ENCODE measurements at places on chromosomes 11 and 22.

DNA sequence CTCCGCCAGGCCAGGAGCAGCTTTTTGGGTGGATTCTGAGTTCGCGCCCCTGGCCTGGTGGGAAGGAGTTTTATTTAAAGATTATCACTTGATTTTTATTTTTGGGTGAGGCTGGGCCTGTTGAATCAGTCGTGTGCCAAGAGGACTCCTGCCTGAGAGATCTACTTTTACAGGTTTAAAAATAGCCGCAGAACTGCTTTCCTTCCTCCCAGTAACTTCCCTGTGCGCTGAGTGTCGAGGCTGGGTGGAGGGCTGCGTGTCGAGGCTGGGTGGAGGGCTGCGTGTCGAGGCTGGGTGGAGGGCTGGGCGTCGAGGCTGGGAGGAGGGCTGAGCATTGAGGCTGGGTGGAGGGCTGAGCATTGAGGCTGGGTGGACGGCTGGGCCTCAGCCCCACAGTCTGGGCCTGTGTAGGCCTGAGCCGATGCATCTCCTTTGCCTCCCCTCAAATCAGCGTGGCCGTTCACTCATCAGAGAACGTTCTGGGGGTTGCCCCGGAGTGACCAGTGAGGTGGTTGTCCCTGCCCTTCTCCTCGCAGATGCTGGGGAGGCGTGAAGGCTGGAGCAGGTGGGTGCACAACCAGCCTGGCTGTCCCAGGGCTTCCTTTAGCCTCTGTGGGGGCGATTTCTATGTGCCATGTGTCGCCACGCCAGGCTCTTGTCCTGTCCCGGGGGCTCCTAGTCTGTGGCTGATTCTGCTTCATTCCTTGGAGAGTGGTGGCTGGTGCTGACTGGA is 30.1 kb downstream of the GRAMD4 start:
- no peak for DNase-seq

DNA sequence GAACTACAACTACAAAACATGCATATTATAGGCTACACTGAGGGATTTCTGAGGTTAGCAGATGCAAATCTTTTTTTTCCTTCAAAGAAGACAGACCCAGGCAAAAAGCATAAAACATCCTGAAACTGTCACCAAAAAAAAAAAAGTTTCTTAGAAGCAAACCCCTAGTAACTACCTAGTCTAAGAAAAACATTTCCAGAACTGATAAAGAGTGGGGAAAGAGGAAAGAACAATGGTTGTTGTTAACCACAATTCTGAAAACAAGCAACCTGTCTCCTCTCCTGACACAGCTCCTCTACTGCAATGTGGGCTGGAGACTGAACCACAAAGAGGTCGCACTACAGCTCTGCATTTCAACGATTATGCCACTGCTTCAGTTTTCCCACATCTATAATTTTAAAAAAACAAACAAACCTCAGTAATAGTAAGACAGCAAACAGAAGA is 15.0 kb downstream of the DENND5A start:
- DNase-seq: no peak

DNA sequence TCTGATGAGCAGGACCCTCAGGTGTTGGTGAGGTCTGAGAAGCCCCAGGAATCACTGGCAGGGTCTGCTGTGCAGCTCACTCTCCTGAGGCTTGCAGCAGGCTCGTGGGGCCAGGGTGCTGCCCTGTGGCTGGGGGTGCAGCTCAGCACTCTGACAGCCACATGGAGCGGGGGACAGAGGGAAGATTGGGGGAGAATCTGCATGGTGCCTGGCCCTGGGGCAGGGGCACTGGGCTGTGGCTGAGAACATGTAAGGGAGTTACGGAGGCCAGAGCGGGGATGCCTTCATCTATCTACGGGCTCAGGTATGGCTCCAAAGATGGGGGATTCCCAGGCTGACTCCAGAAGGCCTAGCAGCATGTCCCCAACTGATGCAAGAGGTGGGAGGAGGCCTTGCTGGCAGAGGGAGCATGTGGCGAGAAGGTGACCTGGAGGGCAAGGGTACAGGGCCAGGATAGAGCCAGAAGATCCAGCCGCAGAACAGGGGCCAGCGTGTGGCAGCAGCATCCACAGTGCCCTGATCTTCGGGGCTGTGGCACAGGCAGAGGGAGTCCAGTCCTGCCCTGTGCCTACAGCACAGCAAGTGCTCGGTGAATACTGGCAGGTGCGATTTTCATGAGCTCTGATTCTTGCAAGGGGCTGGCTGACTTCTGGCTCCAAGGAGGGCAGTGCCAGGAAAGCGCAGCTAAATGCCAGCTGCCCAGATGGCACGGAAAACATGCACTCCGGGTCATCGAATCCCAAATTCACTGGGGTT is 184.7 kb downstream of the CTTN start:
- DNase-seq: no peak

DNA sequence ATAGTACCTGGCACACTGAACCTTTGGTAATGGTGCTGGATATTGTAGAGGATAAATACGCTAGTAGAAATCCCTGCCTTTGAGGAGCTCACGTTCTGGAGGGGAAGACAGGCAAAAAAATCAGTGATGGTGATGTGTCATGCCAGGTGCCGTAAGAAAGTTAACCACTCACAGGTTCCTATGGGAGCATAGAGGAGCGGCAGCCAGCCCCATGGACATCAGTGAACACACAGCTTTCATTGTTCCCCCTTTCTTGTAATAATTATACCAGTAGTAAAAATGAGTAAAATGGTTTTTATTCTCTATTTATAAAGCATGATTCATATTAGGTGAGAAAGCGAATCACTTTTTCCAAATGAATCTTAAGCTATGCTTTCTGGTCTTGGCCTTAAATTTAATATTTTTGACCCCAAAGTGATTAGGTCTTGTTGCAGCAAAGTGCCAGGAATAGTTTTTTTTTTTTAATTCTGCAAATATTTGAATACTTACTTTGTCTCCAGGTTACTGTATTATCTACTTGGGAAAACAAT is 57.9 kb downstream of the UVRAG start:
- no peak for DNase-seq

DNA sequence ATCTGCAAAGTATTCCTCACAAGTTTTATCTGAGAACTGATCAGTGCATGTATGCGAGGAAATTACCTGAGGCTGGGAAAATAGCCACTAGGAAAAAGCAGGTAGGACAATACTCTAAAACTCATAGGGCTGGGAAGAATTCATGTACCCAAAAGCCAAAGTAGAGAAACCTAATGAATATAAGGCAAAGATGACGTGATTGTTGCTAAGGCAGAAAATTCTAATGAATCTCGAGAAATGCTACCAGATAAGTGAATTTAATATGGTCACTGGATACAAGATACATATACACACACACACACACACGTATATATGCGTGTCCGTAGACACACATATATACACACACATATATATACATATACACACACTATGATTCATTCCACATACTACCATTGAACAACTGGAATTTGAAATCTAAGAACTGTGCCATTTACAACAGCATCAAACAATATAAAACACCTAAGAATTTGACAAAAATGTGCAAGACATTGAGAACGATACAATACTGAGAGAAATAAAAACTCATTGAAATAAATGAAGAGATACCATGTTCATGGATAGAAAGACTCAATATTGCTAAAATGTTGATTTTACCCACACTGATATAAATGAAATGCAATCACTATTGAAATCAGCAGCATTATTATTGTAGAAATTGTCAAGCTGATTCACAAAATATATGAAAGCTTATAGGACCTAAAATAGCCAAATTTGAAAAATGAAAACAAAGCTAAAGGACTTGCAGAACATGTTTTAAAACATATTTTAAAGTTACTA is 46.4 kb downstream of the ARHGAP20 start:
- no peak for DNase-seq

DNA sequence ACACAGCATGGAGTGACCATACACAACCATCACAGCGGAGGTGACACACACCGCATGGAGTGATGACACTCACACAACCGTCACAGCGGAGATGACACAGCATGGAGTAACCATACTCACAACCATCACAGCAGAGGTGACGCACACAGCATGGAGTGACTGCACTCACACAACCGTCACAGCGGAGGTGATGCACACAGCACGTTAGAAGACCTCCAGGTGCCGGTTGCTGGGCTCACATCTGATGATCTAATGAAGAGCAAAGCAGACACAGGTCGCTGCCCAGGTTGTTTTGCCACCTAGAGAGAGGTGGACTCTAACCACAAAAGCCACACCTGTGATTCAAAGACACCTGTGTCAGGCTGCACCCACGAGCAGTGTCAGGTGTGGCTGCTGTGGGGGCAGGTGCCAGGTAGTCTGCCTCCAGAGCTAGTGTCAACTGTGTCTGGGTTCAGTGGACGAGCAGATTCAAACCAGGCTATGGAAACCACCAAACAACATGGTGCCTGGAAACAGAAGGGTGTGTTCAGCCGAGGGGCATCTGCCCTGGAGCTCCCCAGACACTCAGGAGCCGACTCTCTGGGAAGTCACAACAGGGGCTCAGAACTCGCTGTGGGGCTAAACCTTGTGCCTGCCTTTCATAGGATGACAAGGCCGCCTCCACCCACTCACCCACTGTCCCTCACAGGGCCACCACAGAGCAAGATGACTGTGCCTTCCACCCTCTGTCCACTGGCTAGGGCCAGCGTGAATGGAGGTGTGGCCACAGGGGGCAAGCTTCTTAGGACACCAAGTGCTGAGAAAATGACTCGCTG is 608.2 kb downstream of the TBC1D22A start:
- DNase-seq: no peak
